ENCODE measurements at places on chromosomes 4 and X.

GRCh38 chr4:113987382-113987941, 8.0 kb upstream of the ARSJ start:
- DNase-seq, result no peak

DNA sequence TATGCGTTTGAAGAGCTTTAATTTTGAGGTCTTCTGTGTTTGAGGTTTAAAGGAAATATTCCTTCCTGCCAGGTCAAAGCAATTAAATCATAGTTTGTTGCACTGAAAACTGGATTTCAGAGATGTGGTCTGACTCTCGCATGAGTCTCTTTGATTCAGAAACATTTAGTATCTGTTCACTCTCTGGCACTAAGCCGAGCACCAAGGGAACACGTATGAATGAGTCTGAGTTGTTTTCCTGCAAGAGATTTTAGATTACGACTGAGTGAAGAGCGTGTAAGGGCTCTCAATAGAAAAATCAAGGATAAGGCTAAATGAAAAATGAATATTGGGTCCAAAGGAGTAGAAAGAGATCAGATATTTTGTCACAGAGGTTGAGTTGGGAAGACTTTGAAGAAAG, 875.4 kb upstream of the PRKX start:
- no peak for DNase-seq

GRCh38 chr4:154014407-154015321, 225.8 kb upstream of the SFRP2 start:
- DNase-seq, result no peak

DNA sequence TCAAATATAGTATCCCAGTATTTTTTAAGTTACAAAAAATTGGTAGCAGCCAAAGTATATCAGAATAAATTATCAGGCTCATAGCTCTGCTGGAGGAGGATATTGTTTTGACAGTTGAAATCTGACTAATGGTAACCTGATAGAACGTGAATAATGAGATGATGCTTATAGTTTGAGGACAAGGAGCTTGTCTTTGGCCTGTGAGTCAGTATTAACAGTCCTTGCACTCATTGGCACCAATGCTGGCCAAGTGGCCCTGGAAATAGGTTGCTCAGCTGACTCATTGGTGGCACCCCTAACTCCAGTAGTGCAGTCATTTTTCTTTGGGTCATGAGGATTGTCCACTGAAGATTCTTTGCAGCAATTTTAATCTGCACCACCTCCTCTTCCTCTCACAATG, 203.3 kb upstream of the JADE1 start:
- peak; percentile 58 for DNase-seq

GRCh38 chr4:7381890-7382633, 52.7 kb downstream of the PSAPL1 start:
- DNase-seq, result no peak
